EL (cell line): ENCODE measurements at places on chromosomes 2 and 18.

DNA sequence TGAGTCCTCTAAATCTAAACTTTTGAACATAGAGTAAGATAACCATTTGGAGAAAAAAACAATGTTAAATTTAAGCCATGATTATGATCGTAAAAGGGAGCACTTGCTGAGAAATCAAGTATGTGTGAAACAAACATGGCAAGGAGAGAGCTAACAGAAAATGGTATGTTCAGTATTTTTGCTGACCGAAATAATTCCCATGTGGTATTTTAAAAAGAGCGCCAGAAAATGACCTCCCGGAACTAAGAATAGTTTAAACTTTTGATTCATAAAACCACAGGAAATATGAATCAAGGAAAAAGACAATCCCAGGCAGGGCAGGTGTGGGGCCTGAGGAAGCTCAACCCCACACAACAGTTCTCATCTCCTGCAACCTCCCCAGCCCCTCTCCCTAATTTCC is 74.2 kb downstream of the DOCK10 start:
- DNase-seq, result peak; percentile 35

DNA sequence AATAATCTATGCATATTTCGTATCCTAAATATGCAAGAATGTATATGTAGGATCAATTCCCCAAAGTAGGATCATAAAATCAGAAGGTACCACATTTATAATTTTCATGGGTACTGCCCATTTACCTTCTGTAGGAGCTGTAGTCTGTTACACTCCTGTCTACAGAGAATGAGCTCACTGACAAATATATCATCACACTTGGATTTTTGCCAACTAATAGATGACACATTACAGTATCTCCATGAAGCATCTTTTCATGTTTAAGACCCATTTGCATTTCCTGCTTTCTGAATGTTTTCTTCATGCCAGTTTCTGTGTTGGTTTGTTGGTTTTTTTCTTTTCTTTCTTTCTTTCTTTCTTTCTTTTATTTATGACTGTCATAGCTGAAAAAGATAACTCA is 70.9 kb upstream of the EML6 start:
- DNase-seq, result peak; percentile 61

- DNase-seq, result no peak
Observed at GRCh38 chr2:24824966-24825882, 32.0 kb downstream of the CENPO start.

GRCh38 chr2:142883526-142883925 is 6.1 kb downstream of the KYNU start:
- no peak for DNase-seq

DNA sequence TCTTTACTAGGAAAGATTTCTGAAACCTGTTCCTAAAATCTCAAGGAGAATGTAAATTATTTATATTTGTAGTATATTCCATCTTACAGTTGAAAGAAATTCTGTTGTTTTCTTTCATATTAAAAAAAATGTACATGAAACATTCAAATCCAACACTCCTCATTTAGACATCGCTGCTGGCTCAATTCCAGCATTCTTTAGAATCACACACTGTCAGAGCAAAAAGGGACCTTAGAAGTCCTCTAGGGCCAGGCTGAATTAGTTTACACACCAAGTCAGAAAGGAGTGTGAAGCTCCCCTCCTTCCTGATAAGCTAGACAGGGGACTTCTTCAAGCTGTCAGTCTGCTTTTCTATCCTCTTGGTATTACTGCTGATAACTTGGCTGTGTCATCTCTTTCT is 158.6 kb upstream of the LTBP1 start:
- DNase-seq, result no peak

DNA sequence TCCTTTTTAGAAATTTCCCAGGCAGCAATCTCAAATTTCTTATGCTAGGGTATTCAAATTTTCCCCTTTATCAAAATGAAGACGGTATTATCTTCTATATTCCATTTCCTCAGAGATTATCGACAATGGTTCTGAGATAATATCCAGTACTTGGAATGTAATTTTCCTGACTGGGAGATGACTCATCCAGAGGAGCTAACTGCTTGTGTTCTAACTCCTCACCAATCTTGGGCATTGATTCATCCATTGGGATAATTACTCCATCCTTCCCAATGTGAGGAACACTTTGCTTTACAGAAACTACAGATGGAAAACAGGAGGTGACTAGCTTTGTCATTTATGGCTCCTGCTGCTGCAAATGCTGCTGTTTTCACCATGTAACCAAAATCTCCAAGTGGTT is 239.4 kb upstream of the LYPD1 start:
- DNase-seq, result peak; percentile 51

GRCh38 chr2:46380038-46380940 is 83.1 kb downstream of the EPAS1 start:
- no peak for DNase-seq

DNA sequence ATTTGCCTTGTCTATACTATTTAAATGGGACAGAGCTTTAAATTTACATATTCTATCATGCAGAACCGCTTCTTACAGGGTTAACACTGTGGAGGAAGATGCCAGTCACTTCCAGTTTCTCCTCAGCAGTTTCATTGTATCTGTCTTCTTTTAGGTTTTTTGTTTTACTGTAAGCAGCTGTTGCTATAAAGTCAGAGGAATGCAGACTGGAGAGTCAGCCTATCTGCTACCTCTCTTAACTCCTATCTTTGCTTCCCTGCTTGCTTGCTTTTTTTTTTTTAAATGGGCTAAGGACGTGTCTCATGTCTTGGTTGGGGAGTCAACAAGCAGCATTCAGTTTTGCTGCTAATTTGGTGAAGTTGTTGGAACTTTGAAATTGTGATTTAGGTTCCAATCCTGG is 8.9 kb downstream of the EPC2 start:
- DNase-seq, result no peak

DNA sequence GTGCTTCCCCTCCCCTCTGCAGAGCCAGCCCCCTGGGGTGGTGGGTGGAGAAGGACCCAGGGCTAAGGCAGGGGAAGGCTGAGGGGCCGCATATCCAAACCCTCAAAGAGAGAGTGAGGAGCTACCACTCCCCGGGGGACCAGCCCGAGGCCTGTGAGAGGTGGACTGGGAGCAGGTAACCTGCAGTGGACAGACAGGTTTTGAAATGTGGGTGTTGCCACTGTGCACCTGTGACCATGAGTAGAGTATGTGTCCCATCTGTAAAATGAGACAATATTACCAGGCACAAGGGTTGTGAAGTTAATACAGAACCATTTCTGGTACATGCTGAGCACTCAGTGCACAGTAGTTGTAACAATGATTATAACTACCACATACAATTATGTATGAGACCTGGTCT is 51.2 kb upstream of the POMC start:
- no peak for DNase-seq

DNA sequence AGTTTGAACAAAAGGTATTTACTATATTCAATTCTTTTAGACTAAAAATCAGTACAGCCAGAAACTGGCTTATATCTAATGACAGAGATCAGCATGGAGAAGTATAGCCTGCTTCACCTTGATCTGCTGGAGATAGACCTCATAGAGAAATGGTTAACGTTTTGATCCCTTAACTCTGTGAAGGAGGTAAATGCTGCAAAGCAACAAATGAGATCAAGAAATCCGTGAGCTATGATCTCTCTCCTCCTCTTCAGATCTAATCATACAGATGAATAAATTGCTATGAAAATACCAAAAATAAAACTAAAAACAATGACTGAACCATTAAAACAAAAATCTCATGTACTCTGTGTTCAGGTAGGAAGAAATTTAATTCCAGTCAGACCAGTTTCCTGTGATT is 42.8 kb downstream of the KLHL14 start:
- no peak for DNase-seq

DNA sequence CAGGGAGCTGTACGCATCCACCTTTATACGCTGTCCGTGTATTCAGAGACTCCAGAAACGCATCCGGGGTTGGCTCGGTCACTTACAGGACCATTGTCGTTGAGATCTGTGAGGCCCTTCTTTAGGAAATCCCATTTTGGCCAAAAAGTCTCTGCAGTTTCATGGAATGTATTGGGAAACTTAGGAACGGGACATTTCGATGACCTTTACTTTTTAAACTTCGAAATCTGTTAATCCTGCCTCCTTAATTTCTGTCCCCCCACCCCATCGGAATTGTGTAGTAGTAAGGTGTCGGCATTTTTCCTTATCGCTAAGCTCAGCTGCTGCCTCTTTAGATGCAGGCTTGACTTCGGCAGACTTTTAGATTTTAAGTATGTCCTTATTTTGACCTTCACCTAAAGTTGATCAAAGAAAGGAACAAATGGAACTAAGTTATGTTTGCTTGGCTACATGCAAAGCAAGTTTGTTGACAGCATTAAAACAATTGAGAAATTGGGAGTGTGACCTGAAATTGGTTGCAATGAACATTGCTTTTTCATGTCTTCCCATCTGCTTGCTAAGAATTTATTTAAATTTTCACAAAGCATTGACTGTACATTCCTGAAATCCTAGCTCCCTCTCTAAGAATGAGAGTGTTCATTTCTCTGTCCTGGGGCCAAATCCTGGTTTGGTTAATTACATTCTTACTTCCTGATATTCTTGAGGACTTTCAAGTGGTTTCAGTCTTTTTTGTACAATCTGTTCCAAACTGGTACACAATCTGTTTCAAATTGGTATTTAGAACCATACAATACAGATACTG is 884 bp upstream of the RAPH1 start:
- peak; percentile 26 for DNase-seq

DNA sequence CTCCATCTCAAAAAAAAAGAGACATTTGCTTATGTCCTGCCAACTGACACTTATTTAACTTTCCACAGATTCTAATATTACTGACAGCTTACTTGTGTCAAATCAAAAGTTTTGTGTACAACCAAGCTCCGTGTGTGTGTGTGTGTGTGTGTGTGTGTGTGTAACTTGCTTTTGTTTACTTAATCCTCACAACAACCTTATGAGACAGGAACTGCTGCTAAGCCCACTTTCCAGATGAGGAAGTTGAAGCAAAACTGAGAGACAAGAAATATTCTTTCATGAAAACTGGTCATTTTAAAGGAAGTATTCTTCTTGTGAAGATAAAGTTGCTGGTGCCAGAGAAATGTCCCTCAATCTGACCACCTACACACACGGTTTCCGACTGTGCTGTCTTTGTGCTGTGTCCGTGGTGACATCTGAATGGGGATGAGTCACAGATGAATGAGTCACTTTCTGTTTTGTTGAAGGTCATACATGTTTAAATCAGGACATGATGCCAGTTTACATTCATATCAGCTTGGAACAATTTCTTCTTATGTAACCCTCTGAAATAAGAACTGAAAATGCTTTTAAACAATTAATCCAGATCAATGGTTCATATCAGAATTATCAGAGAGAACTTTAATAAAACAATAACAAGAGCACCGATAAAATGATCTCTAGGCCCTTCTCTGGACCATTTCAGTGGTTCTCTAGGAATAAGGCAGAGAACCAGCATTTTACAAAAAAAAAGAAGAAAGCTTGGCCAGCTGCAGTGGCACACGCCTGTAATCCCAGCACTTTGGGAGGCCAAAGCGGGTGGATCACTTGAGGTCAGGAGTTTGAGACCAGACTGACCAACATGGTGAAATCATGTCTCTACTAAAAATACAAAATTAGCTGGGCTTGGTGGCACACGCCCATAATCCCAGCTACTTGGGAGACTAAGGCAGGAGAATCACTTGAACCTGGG is 95.5 kb downstream of the THNSL2 start:
- DNase-seq, result peak; percentile 38
